ENCODE measurements at places on chromosomes 1 and 21.

DNA sequence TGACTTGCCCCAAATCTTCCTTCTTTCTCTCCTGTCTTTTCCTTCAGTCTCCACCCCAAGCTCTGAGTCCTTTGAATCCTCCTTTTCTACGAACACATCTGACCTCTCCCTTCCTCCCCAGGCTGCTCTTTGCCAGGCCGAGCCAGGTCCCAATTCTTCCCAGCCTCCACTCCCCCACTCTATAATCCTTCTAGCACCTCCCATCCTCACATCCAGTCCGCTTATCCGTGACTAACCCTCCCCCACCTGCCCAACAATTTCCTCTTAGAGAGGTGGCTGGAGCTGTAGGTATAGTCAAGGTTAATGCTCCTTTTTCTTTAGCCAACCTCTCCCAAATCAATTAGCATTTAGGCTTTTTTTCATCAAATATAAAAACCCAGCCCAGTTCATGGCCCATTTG, 9.5 kb upstream of the HPDL start:
- no peaks in the 10 kb centered on the region for H3K27me3 ChIP-seq
- no peak overlapping the region for H3K27ac ChIP-seq
- H3K36me3 ChIP-seq = no peaks in the 10 kb centered on the region
- no peaks in the 10 kb centered on the region for H3K4me1 ChIP-seq
- no peak overlapping the region for H3K4me3 ChIP-seq

DNA sequence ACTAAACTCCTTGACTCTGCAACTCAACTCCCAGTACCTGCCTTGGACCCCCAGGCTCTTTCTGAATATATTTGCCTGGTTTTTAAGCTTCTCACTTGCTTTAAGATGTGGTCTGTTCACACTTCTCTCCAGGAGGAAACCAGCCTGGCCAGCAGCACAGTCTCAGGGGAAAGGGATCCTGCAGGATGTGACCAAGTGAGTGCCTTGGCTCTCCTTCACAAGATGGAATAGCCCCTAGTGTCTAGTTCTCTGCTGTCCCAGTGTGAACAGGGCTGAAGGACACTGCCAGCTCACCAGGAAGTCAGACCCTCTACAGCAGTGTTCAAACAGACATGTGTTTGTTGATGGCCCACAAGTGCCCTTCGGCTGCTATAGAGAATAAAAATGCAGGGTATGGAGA, 32.9 kb downstream of the CD244 start:
- no peak for DNase-seq
- no peak overlapping the region for H3K27ac ChIP-seq
- H3K4me3 ChIP-seq = no peak overlapping the region
- H3K27me3 ChIP-seq = no peaks in the 10 kb centered on the region
- H3K4me1 ChIP-seq = no peaks in the 10 kb centered on the region

DNA sequence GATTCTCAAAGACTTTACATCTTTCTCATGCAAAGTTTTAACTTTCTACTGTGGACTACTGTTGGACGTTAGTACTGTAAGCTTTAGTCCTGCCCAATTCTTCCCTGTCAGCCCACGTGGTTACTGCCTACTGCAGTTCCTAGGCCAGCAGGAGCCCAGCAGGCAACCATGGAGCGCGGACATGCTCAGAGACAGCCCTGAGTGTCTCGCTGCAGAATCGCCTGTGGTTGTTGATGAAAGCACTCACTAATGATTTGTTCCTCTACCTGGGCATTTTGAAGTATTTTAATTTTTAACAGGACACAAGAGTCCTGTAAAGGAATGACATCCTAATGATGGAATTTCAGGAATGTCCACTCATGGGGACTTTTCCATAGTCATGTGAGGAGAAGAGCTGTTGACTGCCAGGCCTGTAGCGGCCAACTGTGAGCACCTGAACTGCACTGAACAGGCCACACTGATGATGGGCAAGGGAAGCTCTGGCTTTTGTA, 44.1 kb downstream of the PGBD5 start:
- peaks cover 7% of the 10 kb centered on the region for H3K4me1 ChIP-seq
- H3K27ac ChIP-seq = no peak overlapping the region
- H3K27me3 ChIP-seq = no peaks in the 10 kb centered on the region
- no peak overlapping the region for H3K4me3 ChIP-seq

DNA sequence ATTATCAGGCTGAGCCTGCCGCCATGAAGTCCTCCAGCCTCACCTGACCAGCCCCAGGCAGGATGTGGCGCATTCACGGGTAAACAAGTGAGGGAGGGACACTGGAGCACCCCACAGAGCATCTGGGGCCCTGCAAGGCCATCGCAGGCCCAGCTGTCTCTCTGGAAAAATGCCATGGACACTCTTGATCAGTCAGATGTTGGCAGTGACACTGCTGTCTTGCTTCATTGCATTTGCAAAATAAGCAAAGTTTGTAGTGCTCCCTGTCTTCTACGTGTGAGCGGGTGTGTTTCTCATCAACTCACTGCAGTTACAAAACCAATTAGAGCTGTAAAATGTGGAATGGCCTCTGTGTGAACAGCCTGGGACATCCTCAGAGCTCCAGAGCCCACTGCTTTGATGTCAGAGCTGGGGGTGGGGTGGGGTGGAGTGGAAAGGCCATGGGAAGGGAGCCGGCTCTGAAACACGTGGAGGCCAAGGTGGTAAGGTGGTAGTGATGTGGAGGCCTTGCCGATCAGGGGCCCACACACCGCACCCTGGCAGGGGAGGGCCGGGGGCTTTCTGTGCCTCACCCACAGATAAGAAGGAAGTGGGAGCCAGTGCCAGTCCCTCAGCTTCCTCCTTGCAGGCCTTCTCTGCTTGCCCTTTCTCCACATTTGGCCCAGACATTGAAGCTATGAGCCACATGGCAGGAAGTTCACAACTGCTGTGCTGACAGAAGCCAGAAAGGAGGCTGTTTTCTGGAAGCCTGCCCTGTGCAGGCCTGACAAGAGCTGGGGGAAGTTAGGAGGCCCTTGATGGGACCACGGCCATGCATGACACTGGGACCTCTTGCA, 254.9 kb downstream of the RHOU start:
- DNase-seq = peak; percentile 73
- H3K36me3 ChIP-seq = no peaks in the 10 kb centered on the region
- no peak overlapping the region for H3K4me3 ChIP-seq
- peak overlapping the region; percentile 65 for H3K27ac ChIP-seq
- H3K4me1 ChIP-seq = peaks cover 26% of the 10 kb centered on the region
- H3K27me3 ChIP-seq = no peaks in the 10 kb centered on the region

GRCh38 chr1:228150461-228151179, 890 bp downstream of the GJC2 start:
- peak overlapping the region; percentile 44 for H3K4me3 ChIP-seq
- peaks cover 31% of the 10 kb centered on the region for H3K36me3 ChIP-seq
- no peaks in the 10 kb centered on the region for H3K27me3 ChIP-seq
- H3K27ac ChIP-seq = peak overlapping the region; percentile 82
- H3K4me1 ChIP-seq = peaks cover 40% of the 10 kb centered on the region
- DNase-seq = peak; percentile 65

All from upper lobe of right lung (tissue), 1 donor.